Hepatocyte (in vitro differentiated cells): ENCODE measurements at places on chromosomes 2 and 18. TPM values are rescaled to one million over a fixed set of nuclear protein-coding genes. Genes with fewer than 3 reads are reported as not detected.

DNA sequence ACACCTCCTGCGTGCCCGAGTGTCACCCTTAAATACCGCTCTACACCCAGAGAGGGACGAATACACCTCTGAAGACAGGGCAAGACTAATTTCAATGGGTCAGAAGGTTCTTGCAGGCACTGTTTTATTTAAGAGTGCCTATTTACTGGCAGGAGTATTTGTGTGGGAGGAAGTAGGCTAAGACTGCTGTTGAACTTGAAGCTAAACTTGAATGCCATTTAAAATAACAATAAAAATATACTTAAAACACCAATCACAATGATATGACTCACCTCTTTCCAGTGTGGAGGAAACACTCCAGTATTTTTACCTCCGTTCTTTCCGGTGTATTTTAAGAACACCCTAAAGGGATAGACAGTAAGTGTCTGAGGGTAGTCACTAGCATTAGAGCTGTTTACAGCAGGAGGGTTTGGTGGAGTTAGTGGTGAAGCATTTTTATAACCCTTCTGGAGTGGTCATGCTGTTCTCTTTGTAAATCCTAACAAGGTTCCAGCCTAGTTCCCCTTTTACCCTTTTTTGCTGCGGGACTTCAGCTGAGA is 9.6 kb upstream of the HOXD1 start:
- no peak for DNase-seq

GRCh38 chr2:233422050-233422639 is 67.9 kb downstream of the DGKD start:
- peak; percentile 88 for DNase-seq

- DNase-seq: no peak
Measured at GRCh38 chr2:187544371-187545080, 9.7 kb downstream of the TFPI start.

DNA sequence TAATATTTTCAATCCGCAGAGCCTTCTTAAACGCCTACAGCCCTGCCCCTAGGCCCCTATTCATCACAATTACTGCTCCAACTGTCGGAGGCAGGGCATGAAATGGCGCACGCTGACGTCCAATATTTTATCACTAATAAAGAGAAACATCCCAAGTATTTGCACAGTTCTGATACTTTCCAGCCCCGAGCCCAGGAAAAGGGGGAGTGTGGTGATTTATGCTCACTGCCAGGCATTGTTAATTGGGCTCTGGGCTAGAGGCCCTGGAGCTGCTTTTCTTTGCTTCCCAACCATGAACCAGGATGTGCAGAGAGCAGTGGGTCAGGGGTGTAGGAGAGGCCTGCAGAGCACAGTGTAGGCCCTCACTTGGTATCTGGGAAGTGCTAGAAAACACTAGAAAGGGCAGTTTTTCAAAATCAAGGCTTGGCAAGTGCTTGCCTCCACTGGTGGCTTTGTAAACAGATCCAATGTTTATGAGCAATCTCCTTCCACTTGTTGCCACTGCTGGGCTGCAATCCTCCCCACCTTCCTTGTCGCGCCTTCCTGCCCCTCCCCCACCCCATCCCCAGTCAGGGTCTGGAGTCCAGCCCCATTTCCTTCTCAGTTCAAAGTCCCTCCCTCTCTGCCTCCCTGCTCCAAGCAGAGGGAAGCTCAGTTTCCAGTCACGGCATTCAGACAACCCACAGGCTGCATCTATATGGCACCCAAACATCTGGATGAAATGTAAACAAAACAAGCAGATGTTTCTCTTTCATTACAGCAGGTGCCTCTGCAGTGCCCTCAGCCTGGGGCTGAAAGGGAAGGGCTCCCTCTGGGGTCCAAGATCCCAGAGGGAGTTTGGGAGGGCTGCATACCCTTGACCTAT is 83.9 kb upstream of the PKDCC start:
- peak; percentile 90 for DNase-seq

GRCh38 chr2:40032650-40033319 is 253.7 kb upstream of the THUMPD2 start:
- no peak for DNase-seq

- no peak for DNase-seq
Measured at GRCh38 chr2:22487541-22487940, 897.4 kb upstream of the KLHL29 start.

DNA sequence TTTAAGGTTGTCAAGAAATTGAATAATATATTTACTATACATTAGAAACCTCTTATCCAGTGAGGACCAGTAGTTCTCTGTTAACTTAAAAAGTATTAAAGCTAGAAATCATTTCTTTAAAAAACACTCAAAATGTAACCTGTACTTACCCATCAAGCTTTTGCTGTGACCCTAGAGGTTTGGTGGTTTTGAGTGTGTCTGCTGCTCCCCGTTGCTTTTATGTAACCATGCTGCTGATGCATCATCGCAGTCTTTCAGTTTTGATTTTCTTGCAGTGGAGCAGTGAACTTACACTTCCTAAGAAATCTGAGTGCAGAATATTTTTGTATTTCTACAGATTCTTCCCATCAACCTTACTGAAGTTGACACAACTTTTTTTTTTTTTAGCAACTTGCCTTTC is 34.2 kb downstream of the MRPS9 start:
- no peak for DNase-seq

DNA sequence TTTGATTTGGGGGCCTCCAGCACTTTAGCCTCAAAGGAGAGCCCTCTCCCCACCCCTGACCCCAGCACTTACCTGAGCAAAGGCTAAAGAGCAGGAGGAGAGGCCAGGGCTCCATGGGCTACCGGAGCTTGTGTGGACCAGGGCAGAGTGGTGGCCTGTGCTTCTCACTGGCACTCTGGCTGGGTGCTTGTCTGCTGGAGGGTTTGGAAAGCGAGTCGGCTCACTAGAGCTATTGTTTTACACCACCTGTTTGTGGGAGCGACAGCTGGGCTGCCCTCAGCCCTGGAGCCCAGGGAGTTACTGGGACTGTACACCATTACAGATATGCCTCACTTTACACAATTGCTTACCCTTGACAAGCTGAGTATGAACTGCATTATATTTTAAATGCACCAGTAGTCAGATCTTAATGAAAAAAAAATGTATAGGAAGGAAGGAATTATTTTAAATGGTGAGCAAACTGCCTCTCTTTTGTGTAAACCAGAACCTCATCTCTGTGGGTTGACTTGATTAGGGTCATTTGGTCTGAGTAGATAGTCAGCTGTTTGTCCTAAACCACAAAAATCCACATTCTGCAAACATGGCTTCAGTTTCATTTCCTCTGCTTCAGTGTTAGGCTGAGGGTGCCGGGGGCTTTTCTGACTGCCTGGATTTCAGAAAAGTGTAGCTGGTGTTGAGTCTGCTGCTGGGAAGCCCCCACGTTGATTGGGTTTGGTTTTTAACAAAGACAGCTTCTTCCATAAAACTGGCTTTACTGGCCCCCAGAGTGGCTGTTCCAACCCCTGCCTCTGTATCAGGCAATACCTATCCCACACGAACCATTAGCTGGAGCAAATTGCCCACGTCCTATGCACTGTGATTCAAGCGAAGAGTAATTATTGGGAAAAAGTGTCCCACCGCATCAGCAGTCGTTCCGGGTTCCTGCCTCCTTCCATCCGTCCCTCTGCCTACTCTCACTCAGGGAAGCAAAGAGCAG is at the start of gene CHRNA1:
Gene CHRNA1 (minus strand): TSS at position 193 of the 976 bp plus-strand sequence. CDS start 78 bp downstream, at position 115.
- no peak for DNase-seq

- no peak for DNase-seq
Measured at GRCh38 chr2:68915393-68915792, 37.3 kb downstream of the GKN2 start.

DNA sequence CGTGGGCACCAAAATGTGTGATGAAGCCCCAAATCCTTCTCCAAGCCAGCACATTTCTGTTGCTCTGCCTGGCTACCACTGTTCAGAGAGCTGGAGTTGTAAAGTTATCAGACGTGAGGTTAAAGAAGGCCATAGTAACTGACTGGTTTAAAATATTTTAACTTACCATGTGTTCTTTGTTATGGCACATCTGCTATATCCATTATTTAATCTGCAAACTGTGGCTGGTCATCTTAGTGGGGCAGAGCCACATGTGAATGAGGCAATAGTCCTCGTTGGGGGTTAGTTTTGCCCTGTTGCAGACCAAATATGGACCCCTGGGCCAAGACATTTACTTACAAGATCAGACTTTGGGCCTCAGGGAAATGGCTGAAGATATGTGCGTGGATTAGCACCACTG is 214.4 kb upstream of the RASGRP3 start:
- no peak for DNase-seq

DNA sequence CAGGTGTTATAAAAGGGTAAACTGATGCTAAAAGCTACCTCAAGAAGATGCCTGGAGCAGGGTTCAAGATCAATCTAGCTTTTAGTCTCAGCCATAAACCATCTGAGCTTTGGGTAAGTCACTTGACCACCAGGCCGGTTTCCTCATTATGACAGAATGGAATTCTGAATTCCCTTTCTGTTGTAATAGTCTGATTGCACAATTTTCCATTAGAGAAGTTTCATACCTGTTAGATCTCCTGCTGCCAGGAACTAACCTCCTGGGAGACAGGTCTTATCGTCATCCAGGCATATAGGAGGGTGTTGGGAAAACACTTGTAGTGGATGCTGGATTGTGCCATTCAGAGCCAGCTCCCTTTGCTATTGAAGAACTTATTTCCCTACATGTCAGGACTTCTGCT is 272.5 kb downstream of the TDRD15 start:
- DNase-seq: no peak

DNA sequence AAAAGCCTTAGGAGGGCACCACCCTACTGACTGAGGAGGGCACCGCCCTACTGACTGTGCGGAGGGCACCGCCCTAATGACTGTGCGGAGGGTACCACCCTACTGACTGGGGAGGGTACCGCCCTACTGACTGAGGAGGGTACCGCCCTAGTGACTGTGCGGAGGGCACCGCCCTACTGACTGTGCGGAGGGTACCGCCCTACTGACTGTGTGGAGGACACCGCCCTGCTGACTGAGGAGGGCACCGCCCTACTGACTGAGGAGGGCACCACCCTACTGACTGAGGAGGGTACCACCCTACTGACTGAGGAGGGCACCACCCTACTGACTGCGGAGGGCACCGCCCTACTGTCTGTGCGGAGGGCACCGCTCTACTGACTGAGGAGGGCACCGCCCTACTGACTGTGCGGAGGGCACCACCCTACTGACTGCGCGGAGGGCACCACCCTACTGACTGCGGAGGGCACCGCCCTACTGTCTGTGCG is 150.2 kb upstream of the NFATC1 start:
- DNase-seq: no peak

GRCh38 chr2:208280933-208281332 is 14.9 kb downstream of the PIKFYVE start:
- DNase-seq: no peak

GRCh38 chr2:230947908-230948365 is 22.9 kb upstream of the GPR55 start:
- no peak for DNase-seq

DNA sequence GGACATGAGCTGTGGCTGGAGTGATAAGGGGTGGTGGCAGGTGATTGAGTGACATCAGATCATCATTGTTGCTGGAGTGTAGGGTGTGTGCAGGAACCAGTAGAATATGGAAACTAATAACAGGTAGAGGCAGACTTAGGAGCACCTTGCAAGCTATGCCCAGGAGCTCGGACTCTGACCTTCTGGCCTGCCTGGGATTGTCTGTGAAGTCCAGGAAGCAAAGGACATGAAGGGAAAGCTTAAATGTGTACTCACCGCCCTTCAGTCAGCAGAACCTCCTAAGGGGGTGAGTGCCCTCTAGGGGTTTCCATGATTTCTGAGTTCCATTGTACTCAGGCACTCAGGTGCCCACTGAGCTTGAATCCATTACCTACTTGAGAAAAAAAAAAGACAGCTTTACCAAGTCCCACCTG is 104.2 kb downstream of the CRIM1 start:
- peak; percentile 78 for DNase-seq

- DNase-seq: no peak
Measured at GRCh38 chr2:64526034-64526433, 1.9 kb downstream of the AFTPH start.

GRCh38 chr2:128115921-128116623 is 25.1 kb downstream of the UGGT1 start:
- DNase-seq: no peak

- peak; percentile 43 for DNase-seq
Measured at GRCh38 chr2:29238497-29238896, 123.3 kb downstream of the CLIP4 start.

ADAM23 gene
- total RNA-seq: 2.0 and 2.8 TPM in 2 replicates

PKDCC gene
- total RNA-seq: 278 and 339 TPM in 2 replicates

POMC gene
- 3.5 and 6.0 TPM in 2 replicates for total RNA-seq

OBSL1 gene
- 72.4 and 84.6 TPM in 2 replicates for total RNA-seq

GPR45 gene
- not detected in 2 replicates for total RNA-seq

LBX2 gene
- total RNA-seq: 2.5 and 3.4 TPM in 2 replicates

CDK15 gene
- total RNA-seq: 0.80 and 4.0 TPM in 2 replicates

RGPD4 gene
- not detected in 2 replicates for total RNA-seq

CD207 gene
- not detected in 2 replicates for total RNA-seq

FEV gene
- total RNA-seq: 0.70 TPM in 1 of 2 replicates, not detected in the other

CFC1 gene
- 12.4 and 15.1 TPM in 2 replicates for total RNA-seq

BOLL gene
- total RNA-seq: not detected in 2 replicates
